SK-N-MC (cell line): ENCODE measurements at places on chromosomes 11 and 22.
A peak's percentile ranks its signal among the peaks of the same experiment; 100 is the strongest.

GRCh38 chr11:128390246-128390645, 197.1 kb downstream of the ETS1 start:
- no peak for DNase-seq

GRCh38 chr11:44815917-44816456, 89.2 kb downstream of the TSPAN18 start:
- no peak for DNase-seq

DNA sequence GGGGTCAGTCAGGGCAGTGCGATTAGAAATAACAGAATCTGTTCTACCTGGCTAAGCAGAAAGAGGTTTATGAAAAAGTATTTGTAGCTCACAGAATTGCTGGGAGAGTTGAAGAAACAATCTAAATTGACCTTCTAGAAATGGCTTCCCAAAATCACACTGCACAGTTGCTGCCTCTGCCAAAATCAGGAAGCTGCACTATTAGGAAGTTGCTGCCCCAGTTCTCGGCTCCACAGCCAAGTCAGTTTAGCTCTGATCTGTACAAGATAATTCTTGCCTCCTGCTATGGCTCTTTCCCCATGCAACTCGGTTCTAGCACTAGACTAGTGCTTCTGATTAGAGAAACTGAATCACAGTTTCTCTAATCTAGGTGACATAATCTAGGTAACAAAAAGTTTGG, 16.0 kb upstream of the CCDC90B start:
- DNase-seq, result no peak

- no peak for DNase-seq
These were observed 174.4 kb downstream of the SWAP70 start for GRCh38 chr11:9838229-9838628.

DNA sequence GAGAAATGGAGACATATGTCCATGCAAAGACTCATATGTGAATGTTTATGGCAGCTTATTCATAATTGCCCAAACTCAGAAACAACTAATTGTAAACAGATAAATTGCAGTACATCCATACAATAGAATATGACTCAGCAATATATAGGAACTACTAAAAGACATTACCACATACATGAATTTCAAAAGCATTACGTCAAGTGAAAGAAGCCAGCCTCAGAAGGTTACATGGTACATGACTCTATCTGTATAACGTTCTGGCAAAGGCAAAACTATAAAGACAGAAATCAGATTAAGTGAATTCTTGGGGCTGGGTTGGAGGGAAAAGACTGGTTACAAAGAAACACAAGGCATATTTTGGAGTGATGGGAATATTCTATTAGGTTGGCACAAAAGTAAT, 7.2 kb downstream of the KCTD21 start:
- DNase-seq, result no peak

- DNase-seq, result no peak
These were observed 29.0 kb downstream of the TMEM225 start for GRCh38 chr11:123856444-123856843.

- DNase-seq, result no peak
These were observed 43.8 kb downstream of the TRIOBP start for GRCh38 chr22:37740455-37741311.

- DNase-seq, result peak; percentile 35
These were observed 518 bp upstream of the CHRM1 start for GRCh38 chr11:62921573-62922188.

DNA sequence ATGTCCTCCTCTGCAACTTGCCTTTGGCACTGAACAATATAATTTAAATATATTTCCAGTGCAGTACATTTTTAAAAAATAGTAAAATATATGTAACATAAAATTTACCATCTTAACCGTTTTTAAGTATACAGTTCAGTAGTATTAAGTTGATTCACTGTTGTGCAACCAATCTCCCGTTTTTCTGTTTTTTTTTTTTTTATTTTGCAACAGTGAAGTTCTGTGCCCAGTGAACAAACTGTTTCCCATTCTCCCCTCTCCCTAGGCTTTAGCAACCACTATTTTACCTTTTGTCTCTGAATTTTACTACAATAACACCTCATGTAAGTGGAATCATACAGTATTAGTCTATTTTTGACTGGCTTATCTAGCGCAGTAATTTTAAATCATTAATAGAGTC, 13.8 kb downstream of the PRRG4 start:
- DNase-seq, result no peak

- DNase-seq, result no peak
These were observed 180.4 kb upstream of the B3GAT1 start for GRCh38 chr11:134592391-134592990.

DNA sequence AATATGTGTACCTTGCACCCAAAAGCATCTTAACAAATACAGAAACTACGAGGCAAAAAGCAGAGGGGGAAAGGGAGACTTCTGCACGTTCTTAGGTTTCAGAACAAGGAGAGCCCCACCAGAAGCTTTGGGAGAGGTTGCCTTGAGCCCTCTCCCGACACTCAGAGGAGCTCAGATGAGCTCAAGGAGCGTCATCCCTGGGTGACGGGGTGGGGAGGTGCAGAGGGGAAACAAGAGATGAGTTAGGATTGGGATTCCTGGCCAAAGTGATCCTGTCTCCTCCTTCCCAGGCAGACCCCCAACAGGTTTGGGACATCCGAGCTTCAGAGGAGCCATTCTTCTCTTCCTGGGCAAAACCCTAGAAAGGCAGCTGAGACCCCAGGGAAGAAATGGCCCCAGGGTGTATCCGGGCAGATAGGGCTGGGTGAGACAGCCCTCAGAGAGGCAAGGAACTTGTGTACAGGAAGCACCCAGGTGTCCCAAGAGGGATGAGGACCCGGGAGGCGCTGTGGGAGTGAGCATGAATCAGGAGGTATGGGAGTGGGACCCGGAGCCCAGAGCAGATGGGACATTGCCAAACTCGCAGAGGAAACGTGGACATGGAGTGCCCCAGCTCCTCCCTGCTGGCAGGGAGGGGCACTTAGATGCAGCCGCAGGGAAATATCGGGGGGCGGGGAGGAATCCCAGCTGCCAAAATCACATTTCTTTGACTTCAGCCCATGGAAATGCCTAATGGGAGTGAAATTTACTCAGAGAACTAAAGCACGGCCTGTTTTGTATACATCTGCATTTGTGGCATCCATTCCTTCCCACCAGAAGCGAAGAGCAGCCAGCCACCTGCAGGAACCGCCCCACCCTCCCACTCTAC, 12.4 kb downstream of the C1QTNF6 start:
- DNase-seq, result no peak

GRCh38 chr22:46110215-46110614, 40.1 kb upstream of the PPARA start:
- no peak for DNase-seq

DNA sequence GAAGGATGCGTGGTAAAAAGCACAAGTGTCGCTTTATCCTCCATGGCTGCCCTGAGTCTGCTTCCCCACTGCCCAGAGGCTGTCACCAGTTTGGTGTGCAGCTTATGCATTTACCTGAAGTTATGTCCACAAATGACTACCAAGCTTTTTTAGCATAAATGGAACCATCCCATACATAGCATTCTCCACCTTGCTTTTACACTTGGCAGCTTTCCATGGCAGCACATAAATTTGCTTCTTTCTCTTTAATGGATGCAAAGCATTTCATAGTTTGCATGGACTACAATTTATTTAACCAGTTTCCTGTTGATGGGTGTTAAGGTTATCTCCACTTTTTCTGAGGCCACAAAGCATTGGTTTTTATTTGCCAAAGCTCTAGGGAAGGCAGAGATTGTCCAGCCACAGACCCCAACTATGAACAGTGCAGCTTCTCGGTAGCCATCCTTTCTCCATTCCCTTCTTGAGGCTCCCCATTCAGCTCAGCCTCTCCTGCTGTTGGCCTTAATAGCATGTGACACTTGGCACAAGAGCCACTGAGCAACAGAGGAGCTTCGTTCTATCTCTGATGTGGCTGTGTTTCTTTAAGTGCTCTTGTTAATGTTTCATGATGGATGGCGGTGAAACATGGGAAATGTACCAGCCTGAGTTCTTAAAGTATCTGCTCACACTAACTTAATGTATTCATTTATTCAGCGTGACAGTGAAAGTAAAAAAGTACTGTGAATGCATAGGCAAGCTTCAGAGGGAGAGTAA, 59.8 kb upstream of the NAV2 start:
- no peak for DNase-seq

DNA sequence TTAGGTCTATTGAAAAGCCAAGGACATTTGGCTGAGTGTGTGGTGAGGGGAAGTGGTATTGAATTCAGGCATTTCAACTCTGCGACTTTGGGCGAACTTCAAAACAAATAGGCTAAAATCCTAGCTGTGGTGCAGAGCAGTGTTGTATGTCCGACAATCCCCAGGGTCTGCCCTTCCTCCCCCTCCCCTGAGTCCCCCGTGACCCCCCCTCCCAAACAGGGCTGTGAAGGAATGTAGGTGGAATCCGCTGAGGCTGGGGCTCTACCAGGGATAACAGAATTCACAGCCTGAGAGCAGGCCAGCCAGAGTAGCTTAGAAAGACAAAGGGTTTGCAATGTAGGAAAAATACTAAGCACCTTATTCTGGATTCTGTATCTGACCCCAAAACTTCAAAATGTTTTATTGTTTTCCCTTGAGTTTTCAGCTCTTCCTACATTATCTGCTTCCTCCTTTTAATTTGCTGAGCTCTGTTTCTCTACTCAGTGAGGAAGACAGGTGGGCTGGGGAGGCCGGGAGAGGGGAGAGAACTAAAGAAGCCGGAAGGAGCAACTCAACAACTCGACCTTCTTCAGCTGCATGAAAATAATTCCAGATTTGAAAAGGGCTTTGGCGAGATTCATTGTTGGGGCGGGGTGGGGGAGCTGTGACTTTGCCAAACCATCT, 315.2 kb downstream of the BLID start:
- no peak for DNase-seq

DNA sequence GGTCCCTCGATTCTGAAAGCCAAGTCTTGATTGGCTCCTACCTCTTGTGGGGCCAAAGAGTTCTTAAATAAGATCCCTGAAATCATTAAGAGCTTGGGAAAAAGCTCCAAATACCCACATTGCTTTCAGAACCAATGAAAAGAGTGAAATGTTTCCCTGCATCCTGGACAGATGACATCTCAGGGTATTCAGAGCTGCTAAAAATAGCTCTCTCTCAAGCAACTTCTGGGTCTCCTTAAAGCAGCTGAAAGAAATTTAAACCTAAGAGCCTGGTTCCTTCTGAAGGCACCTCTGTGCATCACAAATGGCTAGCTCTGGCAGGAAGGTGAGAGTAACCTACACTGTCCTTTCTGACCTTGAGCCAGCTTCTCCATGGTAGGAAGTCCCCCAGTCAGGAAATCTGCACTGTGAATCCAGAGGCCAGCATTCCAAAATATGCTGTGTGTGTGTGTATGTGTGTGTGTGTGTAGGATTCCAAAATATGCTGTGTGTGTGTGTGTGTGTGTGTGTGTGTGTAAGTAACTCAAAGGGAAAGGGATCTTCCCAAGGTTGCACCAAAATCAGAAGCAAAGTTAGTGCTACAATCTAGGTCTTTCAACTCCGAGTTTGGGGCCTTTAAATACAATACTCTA, 50.1 kb downstream of the RELT start:
- DNase-seq, result no peak
